ENCODE measurements at places on chromosomes 5 and 9.

GRCh38 chr5:114634967-114635901 is 273.4 kb downstream of the KCNN2 start:
- DNase-seq, result no peak

DNA sequence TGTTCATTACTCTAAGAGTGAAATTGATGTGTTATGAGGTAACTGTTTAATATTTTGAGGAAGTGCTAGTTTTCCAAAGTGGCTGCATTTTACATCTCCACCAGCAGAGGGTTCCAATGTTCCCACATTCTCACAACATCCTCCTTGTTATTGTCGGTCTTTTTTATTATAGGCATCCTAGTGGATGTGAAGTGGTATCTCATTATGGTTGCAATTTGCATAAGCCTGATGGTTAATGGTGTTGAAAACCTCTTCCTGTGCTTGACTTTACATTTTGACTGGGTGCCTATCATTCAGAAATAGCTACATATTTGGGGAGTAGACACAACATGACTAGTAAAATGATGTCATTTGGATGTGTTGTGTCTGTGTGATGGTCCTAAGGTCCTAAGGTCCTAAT is 143.6 kb downstream of the MRPS30 start:
- DNase-seq, result peak; percentile 12

DNA sequence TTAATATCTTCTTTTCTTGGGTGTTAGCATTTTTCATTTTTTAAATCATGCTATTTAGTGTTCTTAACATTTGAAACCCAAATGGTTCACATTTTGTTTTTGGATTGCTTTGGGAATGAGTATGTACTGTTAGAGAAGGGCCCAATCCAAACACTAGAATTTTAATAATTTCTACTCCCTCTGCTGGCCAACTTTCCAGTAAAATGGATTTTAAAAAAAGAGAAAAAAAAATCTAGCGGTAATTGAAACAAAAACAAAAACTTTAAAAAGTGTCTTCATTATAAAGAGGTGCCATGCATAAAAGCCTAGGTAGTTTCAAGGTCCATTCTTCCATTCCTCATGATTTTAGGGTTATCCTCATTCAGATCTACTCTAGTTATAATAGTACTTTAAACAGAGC is 32.1 kb upstream of the RICTOR start:
- DNase-seq, result no peak

DNA sequence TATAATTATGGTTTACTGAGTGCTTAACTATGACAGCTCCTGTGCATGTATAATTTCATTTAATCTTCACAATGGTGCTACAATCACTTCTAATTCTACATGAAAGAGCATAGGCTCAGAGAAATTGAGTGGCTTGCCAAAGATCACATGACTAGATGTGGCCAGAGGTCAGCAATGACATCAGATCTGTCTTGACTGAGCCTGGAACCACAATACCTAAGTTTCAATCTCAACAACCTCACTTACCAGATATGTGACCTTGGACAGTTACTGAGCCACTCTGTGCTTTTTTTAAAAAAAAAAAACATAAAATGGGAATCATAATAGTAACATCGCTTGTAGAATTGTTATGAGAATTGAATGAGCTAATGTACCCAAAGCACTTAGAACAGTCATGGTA is 130.7 kb downstream of the TRIM32 start:
- DNase-seq, result no peak

GRCh38 chr9:82148901-82149461 is 160.4 kb downstream of the SPATA31D1 start:
- no peak for DNase-seq

GRCh38 chr5:79876456-79876855 is 114.6 kb downstream of the MTX3 start:
- DNase-seq, result no peak

DNA sequence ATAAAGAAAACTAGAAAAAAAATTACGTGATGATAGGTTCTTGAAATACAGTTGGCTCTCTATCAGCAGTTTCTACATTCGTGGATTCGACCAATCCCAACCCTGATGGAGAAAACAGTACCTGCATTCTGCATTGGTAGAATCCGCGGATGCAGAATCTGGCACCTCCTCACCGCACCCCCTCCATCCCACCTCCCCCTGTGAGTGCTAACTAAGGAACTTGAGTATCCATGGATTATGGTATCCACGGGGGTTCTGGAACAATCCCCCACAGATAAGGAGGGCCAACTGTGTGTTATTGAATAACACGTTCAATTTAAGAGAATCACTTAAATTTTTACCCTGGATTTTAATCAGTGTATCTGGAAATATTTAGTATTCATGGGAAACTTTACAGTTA is 10.5 kb upstream of the PSIP1 start:
- DNase-seq, result no peak

- no peak for DNase-seq
These were observed 8.0 kb downstream of the PDGFRB start for GRCh38 chr5:150147670-150148069.

DNA sequence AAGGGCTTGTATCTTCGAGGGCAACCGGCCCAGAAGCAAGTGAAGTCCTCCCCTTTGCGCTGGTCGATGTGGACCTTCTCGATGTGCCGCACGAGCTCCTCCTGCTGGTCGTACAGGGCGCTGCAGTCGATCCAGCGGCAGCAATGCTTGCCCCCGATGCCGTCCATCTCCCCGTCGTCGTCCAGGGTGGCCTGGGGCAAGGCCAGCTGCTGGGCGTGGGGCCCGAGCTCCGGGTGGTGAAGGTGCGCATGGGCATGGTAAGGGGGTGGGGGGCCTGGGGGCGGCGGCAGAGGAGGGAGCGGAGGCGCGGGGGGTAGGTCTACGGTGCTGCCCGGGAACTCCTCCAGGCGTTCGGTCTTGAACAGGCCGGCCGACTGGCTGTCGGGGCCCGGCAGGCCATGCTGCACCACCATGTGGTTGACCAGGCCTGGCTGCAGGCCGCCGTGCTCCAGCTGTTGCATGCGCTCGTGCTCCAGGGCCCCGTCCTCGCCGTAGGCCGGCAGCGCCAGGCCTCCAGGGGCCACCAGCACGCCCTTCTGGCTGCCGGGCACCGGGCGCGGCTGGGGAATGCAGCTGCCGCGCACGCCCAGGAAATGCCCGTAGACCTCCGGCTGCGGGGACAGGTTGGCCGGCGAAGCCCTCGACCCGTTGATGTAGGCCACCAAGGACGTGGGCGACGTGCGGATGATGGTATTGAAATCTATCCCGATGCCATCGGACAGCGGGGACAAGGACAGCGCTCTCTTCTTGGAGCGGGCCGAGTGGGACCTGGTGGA is 181.8 kb downstream of the GLIS3 start:
- DNase-seq, result no peak

- no peak for DNase-seq
These were observed 41.8 kb downstream of the CAMSAP1 start for GRCh38 chr9:135865531-135865930.

GRCh38 chr9:68551191-68551590 is 10.5 kb upstream of the TMEM252 start:
- no peak for DNase-seq

- DNase-seq, result no peak
These were observed 2.0 kb upstream of the KDM3B start for GRCh38 chr5:138350563-138350890.

DNA sequence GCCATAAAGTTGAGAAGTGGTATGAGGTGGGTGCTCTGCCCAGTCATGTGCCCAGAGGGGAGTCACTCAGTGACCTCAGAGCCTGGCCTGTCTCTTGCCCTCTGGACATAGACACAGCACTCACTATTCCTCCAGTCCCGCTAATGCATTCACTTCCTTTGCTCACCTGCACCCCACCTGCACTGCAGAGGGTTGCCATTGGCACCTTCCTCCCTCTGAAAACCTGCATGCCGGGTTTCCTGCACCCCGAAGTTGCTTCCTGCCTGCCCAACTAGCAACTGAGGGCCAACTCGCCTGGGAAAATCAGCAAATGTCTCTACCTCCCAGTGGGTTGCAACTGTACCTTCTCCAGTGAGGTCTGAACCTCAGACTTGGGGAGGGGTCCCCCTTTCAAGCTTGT is 48.1 kb upstream of the SPTLC1 start:
- DNase-seq, result no peak

GRCh38 chr5:135026645-135027265 is 7.3 kb downstream of the PITX1 start:
- no peak for DNase-seq

- peak; percentile 89 for DNase-seq
These were observed 8.3 kb downstream of the OTP start for GRCh38 chr5:77630114-77630680.

GRCh38 chr5:56415356-56415765 is 182.2 kb upstream of the ANKRD55 start:
- no peak for DNase-seq

DNA sequence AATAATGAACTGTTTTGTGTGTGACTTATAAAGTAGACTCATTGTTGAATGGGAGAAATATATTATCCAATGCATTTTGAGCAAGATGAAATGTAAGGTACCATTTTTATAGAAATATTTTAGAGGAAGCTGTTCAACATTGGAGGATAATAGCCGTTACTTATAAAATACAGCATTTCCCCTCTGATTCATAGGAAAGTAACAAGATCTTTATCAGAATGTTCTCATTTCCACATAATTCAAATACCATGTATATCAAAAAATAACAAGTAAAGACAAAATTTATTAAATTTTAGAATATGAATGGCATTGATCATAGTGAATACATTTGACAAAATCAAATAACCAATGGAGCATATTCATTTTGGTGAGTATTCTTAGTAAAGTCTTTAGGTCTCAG is 346.7 kb upstream of the PTGER4 start:
- no peak for DNase-seq

GRCh38 chr9:76136986-76137385 is 246.5 kb downstream of the PCSK5 start:
- no peak for DNase-seq

DNA sequence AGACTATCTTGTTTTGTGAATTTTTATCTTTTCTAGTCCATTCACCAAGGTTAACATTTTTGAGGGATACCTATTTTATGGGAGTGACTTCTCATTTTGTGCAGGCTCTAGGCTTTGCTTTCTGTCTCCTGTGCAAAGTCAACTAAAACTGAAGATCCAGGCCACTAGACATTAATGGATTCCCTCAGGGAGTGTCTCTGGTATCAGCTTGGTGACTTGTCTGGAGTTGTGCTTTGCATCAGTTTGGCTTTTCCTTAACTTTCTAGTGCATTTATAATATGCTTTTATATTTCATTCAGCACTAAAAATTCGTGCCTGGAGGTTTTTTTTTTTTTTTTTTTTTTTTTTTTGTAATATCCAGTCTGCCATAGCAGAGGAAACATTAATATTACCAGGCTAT is 144.2 kb downstream of the YIPF5 start:
- no peak for DNase-seq

DNA sequence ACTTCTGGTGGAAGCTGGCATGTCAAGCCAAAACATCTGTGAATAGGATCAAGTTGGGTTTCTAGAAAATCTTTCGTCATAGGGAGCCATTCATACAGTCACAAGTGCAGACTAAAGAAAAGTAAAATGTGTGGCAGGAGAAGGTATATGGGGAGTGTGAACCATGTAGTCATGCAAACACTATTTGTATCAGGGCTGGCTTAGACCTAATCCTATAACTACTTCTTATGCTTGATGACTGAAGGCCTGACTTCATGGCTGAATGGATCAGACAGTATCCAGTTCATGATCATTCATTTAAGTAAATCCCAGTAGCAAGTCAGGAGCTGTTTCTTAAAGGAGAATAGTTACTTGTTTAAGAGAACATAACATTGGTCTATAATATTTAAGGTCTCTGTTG is 63.8 kb upstream of the DAPK1 start:
- DNase-seq, result no peak

DNA sequence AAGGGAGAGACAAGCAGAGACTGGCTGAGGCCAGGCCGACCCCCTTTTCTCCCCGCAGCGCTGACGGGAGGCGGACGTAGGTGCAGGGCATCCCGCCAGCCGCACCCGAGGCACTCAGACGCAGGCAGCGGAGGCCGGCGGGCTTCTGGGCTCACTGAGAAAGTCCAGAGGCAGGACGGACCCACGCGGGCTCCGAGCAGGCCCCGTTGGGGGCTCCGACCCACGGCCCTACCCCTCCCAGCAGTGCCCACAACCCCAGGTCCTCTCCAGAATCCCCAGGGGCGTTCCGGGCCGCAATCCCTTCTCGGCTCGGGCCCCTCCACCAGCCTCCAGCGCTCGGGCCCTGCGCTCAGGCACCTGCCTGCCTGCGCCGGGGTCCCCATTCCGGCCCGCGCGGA is 543 bp downstream of the MTMR12 start:
- DNase-seq, result peak; percentile 41

DNA sequence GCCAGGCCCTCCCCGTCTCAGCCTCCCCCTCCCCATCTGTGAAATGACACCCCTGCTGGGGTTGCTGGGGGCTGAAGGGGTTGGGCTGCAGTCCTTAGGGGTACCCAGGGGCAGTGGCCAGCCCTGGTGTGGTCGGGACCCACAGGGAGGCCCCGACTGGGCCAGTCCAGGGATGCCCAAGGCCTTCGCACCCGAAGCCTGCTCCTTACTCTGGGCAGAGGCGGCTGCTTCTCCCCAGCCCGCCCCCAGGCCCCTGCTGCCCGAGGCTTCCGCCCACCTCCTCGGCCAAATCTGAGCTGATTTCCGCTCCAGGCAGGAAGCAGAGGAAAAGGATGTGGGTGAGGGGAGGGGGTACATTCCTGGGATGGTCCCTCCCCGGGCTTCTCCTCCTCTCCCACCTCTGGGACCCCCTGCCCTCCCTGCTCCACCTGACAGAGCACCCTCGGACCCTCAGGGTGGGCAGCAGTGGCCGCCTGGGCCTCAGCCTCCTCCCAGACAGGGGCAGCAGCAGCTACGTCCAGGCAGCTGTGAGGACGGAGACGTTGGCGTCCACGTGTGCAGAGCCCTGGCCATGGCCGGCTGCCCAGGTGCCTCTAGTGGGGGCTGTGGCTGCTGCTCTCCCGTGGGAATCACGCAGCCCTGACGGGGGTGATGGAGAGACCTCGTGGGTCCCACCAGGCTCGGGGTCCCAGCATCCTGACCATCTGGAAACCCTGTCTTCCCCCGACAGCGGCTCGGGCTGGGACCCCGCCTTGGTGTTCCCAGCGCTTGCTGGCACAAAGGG is 4.2 kb upstream of the NRARP start:
- no peak for DNase-seq

DNA sequence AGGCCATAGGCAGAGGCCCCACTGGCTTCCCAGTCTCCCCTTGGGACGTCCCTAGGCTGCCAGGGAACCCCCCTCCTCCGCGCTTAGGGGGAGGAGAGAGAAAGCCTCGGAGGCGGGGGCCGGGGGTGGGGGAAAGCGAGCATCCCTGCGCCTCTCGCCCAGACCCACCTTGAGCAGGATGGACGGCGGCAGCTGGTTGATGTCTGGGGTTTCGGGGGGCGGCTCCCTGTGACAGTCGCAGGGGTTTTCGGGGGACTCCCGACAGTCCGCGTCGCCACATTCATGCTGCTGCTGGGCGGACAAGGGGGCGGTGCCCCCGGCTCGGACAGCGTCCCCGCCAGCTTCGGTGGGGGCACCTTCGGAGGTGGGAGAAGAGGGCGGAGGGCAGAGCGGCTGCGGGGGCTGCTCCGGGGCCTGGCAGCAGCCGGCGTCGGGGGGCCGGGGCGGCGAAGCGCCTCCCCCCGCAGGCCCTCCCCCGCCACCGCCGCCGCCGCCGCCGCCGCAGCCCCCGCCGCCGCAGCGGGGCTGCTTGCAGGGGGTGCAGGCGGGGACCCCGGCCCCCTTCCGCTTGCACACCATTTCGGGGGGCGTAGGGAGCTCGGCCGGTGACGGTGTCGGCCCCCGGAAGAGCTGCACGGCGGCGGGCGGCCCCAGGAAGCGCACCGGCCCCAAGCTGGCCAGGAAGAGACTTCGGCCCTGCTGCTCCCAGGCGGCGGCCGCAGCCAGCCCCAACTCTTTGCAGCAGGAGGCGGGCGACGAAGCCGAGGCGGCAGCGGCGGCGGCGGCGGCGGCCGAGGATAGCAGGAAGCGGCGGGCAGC is 1.2 kb downstream of the FBXL17 start:
- DNase-seq, result peak; percentile 38

Measured in HuH-7 (cell line).